Left colon (tissue), 2 donors: ENCODE measurements at places on chromosomes 6 and 20.

- no peak for DNase-seq
Measured at GRCh38 chr6:112054001-112054400, at the start of gene CCN6. Gene CCN6 (plus strand): TSS chr6:112054104. CDS start chr6:112054358, 254 bp downstream.

DNA sequence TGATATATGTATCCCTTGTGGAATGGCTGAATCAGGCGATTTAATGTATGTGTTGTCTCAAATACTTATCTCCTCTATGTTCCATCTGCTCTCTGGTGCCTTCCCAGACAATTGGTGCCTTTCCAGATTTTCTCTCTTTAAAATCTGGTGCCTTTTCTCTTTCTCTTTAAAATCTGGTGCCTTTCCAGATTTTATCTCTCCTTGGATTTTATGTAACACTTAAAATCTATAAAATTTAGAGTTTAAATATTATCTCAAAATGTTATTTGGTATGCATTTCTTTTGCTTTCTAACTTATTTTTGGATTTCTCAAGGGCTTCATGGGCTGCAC, 116.3 kb downstream of the KIF13A start:
- DNase-seq, result no peak

DNA sequence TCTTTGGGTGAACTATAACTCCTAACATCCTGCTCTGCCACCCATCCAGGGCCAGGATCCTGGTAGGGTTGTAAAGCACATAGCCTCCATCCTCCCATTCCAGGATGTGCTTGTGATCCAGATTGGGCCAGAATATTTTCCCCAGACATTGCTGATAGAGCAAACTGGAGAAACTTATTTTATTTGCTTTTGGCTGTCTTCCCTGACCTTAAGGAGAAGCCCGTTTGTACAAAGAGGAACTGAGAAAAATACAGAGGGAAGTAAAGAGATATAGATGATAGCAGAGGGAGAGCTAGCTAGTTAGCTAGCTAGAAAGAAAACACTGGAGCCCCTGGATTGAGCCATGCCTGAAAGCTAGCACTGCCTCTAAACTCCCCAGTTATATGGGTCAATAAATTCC, 9.0 kb upstream of the HDAC2 start:
- DNase-seq, result no peak

GRCh38 chr6:166005944-166006899, 161.4 kb downstream of the TBXT start:
- DNase-seq, result no peak

- DNase-seq, result no peak
Measured at GRCh38 chr6:40719671-40720374, 132.7 kb upstream of the LRFN2 start.

- DNase-seq, result no peak
Measured at GRCh38 chr6:113623129-113623528, 234.0 kb upstream of the MARCKS start.

- no peak for DNase-seq
Measured at GRCh38 chr6:86685230-86685797, 252.0 kb upstream of the HTR1E start.

DNA sequence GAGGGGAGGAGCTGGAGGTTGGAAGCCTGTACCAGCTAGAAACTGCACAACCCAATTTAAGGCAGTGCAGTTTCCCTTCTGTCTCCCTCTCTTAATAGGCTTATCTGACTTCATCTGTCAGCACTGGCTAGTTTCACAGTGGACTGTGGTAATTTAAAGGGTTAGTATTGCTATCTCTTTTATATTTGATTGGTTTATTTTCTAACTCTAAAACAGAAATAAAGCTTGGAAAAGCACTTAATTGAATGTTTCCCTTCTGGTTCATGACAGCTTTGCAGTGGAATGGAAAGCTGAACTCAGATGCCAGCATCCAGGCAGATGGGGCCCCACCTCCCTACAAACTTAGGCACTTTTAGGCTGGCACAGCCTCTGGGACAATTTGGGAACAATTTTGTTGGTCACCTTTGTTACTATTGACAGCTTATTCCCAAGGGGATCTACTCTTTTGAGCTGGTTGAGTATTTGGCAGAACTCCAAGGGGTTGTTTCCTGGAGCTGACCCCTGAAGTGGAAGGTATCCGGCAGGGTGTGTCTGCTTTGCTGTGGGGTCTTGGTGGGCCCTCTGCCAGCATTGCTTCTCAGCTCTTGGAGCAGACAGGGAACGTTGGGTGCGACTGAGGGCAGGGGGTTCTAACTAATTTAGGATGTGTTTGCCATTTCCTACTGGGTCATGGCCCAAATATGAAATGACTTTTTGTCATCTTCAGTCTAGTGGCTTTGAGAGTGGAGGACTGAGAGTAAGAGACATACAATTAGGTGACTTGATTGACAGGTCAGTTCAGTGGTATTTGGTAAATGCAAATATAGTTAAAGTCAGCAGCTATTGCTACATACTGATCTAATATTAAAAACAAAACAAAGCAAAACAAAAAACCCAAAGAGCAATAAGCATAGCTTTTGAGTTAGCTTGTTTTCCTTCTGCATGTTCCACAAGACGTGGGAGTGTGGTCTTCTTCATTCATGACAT, 9.3 kb downstream of the SH3BGRL2 start:
- DNase-seq, result no peak

DNA sequence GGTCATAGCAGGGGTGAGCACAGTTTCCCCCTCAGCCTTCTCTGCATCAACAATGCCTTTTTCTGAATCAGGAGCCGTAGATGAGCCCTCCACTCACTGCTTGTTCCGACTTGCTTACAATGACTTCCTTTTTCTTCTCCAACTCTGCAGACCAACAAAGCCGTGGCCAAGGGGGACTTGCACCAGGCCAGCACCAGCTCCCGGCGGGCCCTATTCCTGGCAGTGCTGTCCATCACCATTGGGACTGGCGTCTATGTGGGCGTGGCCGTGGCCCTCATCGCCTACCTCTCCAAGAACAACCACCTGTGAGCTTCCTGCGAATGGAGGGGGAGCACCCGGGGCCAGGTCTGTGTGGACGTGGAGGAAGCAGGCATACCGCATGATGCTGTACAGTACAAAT, 195.8 kb downstream of the SYNDIG1 start:
- no peak for DNase-seq

DNA sequence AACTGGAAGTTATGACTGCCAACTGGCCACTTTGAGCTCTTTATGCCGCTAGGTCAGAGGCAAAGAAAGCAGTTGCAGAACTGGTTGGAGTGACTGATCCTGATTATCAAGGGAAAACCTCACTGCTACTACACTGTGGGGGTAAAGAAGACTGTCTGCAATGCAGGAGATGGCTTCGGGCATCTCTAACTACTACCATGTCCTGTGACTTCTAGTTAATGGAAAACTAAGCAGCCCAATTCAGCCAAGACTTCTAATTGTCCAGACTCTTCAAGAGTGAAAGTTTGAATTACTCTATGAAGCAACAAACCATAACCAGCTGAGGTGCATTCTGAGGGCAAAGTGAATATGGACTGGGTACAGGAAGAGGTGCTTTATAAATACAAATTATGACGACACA, 773.6 kb upstream of the SLC35B3 start:
- no peak for DNase-seq

DNA sequence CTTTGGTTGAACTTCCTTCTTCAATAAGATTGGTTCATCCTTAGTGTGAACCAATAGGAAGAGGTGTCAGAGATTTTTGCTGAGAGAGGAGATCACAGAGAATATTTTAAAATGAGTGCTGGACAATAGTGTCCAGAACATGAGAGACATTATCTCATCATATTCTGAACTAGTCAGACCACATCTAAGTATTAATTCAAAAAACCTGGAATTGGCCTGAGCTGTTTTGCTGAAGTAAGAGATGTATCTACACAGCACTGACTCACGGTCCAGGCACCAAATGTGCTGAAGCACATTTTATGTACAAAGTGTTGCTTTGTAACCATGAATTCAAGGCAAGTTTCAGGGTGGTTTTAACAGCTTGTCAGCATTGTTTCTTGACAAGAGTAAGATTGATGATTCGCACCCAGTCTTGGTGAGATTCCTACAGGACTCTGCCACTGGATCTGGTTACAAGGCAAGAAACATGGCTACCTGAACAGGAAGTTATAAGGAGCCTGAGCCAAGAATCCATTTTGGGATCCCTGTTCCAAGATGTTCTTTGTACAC, 178.2 kb upstream of the HEY2 start:
- DNase-seq, result no peak

DNA sequence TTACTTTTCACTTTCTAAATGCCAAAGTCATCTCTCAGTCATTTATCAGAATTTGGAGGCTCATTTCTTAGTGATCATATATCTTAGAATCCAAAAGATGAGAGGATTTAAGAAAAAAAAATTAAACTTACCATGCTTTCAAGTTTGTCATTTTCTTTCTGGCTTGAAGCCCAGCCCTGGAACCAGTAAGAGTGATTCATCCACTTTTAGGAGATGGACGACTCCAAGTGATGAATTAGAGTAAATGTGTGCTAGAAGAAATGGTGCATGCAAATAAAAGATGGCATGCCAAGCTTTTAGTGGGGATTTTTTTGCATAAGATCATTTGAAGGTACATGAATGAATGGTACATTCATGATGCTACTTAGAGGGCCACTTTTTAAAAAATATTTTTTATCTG, 20.1 kb downstream of the PLCB1 start:
- DNase-seq, result no peak

DNA sequence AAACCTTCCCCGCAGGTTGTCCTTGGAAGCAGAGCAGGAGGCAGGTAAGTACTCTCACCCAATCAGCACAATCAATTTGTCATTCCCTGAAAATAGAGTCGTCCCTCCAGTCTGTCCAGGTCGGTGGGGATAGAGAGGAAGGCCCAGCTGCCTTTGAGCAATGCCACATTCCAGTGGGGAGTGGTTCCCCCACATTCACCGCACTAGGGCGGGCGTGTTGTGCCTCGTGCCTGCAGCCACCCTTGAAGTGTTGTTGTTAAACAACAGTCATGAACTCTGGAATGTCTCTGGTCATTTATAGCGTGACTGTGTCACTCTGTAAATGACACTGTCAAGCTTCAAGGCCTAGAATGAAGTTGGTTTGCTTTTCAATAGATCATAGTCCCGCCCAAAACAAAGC, 33.4 kb downstream of the PRDM1 start:
- DNase-seq, result no peak

DNA sequence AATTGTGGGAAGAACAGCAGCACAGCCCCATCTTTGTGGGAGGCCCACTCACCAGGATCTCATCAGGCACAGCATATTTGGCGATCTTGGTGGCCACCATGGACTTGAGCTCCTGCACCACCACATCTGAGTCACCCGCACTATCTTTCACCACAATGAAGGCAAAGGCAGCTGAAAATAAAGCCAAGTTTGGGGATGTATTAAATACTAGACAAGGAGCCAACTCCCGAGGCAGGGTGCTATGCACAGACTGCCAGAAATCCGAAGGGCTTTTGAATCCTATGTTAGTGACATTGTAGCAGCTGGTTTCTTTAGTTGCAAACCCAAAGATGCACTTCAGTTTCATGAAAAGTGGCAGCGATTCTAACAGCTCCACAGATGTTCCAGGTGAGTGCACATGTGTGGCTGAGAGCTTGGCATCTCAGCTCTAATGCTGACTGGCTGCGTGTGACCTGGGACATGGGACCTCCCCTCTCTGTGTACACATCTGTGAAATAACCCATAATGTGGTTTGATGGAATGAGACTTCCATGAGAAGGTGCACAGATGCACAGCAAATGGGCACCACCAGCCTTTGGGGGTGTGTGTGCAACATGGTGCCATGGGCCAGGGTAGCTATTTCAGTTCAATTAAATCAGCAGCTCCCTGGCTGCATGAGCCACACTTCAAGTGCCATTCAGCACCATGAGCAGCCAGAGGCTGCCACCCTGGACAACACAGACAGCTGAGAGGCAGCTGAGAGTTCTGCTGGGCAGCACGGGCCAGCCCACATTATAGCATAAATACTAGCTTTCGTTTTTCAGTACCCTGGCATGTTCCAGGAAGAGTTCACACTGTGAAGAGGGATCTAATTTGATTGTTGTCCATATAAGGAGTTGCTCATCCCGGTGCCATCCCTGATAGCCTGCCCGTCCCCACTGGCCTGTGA, 16.9 kb upstream of the APMAP start:
- DNase-seq, result peak; percentile 24

GRCh38 chr6:93974332-93974731, 555.0 kb upstream of the EPHA7 start:
- no peak for DNase-seq

DNA sequence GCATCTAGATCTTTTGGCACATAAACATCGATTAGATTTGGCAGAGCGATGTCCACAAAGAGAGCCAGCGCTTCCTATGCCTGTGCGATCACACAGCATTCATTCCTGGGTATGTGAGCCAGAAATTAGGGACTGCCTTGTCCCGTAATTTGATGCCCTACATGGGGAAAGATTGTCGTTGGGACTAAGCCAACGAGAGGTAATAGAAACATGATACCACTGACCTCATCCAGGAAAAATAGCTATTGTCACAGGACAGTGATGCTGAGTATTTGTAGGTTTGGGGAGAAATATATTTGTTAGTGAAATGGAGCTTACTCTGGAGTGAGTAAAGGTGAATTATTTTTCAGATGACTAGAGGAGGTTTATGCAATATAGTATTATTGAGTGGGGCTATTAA, 154.0 kb downstream of the TSHZ2 start:
- no peak for DNase-seq

- DNase-seq, result no peak
Measured at GRCh38 chr20:1119524-1119923, 1.1 kb downstream of the PSMF1 start.

- DNase-seq, result no peak
Measured at GRCh38 chr20:43906505-43907034, 8.1 kb upstream of the TOX2 start.

DNA sequence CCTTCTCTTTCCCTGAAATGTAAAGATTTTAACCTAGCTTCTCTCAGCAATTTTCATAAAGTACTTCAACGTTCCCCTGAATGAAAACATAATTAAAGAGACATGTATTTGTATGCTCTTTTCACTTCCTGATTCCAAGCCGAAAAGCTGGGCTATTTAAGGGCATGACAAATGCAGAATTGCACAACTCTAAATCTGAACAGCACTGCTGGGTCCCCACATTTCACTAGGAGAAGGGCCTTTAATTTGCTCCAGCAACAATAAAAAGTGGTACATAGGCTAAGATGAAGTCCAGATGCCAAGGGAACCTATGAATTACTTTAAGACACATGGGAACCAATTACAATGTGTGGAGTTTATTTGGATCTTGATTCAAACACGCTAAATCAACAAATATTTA, 42.0 kb downstream of the IRAK1BP1 start:
- no peak for DNase-seq

- peak; percentile 90 for DNase-seq
Measured at GRCh38 chr6:36623547-36624459, 29.6 kb downstream of the SRSF3 start.
